Stimulated activated CD8-positive, alpha-beta memory T cell treated with anti-CD3 and anti-CD28 coated beads, Interleukin-2, amount 100 ng/mL, for 1 hour (primary cell): ENCODE measurements at places on chromosomes 12 and 14.

DNA sequence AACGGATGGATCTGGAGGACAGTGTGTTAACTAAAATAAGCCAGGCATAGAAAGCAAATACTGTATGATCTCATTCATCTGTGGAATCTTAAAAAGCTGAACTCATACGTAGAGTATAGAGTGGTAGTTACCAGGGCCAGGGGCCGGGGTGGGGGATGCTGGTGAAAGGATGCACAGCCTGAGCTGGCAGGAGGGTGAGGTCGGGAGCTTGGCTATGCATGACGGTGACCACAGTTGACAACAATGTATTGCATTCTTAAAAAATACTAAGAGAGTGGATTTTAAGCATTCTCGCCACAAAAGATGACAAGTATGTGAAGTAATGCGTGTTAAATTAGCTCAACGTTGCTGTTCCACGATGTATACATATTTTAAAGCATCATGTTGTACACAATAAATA lies 351.3 kb downstream of the TMEM121 start:
- no peak for DNase-seq

DNA sequence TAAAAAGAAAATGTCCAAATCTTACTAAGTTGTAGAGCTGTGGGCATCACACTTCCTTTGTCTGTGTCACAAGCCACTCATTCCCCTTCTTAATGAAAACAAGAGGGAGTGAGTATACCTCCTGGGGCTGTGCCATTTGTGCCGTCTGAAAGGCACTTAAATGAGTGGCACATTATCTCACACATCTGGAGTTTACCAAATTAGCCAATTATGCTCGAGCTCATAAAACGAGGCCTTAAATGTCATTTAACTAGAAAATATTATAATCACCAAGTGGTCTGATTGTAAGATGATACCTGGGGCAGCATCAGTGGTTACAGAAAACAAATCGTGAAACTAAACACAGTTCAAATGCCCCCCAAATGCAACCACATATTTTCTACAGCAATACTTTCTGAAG lies 146.1 kb downstream of the PAX9 start:
- DNase-seq = no peak

DNA sequence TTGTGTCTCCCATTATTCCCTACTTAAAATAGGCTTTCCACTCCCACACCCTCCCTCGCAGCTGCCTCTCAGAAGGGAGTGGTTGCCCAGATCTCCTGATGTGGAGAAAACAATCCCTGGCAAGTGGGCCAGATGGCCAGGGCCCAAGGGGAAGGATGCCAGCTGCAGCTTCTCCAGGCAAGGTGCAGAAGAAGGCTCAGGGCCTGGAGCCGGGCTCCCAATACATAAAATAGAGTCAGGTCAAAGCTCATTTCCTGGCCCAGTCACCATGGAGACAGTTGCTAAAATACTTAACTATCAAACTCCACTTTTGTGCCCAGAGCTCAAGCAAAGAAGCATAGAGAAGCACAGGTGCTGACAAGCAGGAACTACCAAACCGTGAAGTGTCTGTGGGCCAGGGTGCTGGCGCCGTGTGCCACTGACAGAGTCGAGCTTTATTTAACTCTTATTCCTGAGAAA lies 45.7 kb upstream of the ITPR2 start:
- DNase-seq = no peak

DNA sequence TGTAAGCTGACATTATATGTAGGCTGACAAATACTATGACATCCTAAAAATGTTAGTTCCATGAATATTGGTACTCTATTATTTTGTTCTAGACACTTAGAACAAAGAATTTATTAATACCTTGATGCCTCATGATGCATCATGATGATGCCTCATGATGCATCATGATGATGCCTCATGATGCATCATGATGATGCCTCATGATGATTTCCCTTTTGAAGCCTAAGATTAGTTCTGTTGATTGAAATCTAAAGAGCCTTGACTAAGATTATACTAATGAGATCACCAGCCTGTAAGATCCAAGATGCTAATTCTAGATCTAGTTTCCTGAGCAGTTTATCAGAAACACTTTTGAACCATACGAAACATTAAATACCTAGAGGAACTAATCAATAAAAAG lies 4.6 kb upstream of the CEP128 start:
- no peak for DNase-seq

DNA sequence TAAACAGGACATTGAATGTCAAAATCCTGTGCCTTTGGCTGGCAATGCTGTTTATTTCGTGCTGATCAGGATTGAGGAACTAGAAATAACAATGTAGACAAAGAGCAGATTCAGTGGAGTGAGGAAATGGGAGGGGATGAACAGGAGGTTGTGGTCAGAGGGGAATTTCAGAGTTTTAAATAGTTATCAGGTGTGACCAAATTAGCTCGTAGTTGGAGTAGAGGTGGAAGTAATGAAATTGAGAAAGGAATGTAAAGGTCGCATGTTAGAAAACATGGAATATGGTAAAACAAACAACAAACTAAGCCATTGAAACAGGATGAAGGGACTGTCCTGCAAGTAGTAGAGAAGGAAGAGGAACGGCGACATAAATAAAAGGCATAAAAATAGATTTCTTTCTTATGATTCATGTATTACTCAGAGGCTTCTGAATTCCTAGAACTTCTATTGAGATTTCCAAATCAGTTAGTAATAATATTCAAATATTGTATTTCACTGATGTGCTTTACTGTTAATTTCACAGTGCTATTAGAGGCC lies 9.5 kb upstream of the SAV1 start:
- DNase-seq = no peak

DNA sequence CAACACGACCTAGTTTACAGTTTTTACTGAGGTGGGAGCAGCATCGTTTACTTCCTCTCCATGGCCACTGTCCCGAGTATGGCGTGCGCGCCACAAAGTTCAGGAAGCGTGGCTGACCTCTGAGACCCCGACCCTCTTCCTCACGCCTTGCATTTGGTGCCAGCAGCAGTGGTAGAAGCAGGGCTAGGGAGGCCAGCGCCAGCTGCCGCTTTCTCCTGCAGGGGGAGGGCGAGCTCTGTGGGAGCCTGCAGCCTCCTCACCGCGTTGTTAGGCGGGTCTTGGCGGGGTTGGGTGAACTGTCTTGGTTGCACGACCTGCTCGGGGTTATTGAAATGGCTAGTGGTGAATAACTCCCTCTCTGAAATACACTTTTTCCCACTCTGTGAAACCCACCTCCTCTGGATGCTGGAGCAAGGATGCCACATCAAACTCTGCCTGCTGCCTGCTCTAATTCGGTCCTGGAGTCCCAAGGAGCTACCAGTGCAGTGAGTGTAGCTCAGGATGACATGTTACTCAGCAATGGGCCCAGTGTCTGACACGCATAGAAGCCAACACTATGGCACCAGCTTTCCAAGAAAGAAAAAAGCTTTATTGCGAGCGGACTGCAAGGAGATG lies 22.3 kb upstream of the TDRD9 start:
- no peak for DNase-seq

DNA sequence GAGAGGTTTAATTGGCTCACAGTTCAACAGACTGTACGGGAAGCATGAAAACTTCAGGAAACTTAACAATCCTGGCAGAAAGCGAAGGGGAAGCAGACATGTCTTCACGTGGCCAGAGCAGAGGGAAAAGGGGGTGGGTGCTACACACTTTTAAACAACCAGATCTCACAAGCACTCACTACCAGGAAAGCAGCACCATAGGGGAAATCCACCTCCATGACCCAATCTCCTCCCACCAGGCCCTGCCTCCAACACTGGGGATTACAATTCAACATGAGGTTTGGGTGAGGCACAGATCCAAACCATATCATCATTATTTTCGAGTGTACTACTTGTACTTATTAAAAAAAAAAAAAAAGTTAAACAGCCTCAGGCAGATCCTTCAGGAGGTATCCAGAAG lies 29.9 kb downstream of the RXYLT1 start:
- no peak for DNase-seq

GRCh38 chr14:103317251-103317650 lies 16.8 kb upstream of the EIF5 start:
- DNase-seq = no peak

GRCh38 chr12:68031881-68032739 lies 42.9 kb downstream of the IFNG-AS1 start:
- DNase-seq = no peak

DNA sequence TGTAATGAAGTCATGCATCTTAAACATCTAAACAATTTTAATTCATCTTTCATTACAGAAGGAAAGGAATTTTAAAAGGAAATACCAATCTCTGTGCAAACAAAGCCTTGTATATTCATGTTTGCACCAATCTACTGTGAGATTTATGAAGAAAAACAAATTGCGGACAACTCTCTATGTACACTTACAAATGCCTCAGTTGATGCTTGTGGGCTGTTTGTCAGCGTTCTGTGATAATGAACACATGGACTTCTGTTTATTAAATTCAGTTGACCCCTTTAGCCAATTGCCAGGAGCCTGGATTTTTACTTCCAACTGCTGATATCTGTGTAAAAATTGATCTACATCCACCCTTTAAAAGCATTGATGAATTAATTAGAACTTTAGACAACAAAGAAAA lies 5.4 kb downstream of the GPR65 start:
- DNase-seq = no peak
